HCT116 (cell line): ENCODE measurements at places on chromosomes 1 and 21.

DNA sequence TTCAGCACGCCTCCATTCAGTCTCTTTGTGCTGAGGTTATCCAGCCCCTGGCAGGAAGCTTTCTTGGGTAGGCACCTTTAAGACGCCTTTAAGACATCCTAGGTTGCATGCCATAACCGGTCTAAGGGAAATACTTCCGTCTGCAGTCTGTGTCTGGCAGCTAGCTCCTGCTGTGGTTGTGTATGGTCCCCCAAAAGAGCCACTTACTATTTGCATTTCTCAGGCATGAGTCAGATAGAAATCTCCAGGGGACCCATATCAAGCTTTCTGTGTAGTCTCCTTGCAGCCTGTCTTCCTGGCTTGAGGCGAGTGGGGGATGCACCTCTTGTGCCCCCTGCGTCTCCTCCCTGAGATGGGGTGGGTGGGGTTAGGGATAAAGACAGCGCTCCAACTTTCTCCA, 10.0 kb upstream of the RYR2 start:
- no peak for DNase-seq

- DNase-seq, result no peak
Measured at GRCh38 chr1:156346636-156347035, 8.3 kb downstream of the TSACC start.

GRCh38 chr1:224867715-224868114, 61.8 kb upstream of the DNAH14 start:
- DNase-seq, result no peak

DNA sequence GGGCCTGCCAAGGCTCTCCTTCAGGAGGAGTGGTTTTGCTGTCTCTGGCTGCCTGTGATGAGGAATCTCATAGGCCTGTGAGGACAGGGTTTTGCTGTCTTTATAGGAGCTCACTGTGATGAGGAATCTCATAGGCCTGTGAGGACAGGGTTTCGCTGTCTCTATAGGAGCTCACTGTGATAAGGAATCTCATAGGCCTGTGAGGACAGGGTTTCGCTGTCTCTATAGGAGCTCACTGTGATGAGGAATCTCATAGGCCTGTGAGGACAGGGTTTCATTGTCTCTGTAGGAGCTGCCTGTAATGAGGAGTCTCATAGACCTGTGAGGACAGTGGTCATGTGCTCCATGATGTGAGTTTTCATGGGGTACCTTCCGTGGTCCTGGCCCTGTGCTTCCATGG, 29.0 kb downstream of the CLIC6 start:
- DNase-seq, result no peak

DNA sequence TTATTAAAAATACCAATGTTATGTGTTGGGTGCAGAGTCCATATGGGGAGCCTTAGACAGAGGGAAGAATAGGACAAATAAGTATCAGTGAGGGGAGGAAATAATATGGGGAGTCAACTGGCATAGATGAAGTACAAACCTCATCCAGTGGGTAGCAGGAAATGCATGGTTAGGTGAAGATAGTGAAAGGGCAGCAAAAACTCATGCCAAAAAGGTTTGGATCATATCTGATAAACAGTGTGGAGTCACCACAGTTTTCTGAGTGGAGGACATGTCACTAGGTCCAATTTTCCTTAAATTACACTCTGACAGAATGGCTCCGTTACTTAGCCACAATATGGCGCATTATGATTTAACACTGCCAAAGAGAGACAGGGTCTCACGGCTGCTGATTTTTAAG, 10.3 kb downstream of the DUSP23 start:
- DNase-seq, result no peak

- DNase-seq, result no peak
Measured at GRCh38 chr1:72845381-72845780, 563.0 kb upstream of the NEGR1 start.
